ENCODE measurements at places on chromosomes 1 and 21.

DNA sequence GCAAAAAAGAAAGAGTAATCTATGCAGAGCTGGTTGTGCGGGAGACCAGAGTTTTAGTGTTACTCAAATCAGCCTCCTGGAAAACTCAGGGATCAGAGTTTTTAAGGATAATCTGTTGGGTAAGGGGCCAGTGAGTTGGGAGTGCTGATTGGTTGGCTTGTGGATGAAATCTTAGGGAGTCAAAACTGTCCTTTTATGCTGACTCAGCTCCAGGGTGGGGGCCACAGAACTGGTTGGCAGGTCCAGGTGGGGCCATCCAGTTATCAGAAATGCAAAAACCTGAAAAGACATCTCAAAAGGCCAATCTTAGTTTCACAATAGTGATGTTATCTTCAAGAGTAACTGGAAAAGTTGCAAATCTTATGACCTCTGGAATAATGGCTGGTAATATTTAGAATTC, 3.3 kb downstream of the EXTL2 start:
- no peak for DNase-seq

GRCh38 chr21:43211072-43211759, 42.4 kb downstream of the CRYAA start:
- DNase-seq, result peak; percentile 45

DNA sequence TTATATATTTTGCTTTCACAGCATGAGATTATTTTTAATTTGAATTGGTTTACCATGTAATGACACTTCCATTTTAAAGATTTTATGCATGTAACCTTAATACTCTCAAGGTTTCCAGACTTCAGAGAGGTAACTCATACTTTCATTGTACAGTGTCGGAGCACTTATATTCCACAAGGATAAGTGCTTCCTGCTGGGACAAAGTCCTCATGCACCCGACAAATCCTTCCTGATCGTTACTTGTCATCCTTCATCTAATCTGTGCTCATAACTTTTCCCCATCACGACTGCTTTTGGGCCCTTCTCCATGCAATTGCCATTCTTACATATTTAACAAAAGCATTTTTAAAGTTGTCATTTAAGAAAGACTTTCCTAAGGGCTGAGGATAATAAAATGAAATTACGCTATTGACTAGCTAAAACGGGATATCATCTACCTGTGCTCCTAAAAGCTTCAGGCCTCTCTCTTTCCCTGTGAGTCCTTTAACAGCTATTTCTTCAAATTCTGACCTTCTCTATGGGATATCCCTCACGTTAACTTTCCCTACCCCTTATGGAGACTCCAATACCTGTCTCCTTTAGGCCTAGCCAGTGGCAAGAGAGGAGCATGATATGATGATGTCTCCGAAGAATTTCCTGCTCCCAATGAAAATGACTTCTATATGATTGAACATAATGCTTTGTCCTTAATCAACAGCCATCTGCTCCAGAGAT, 59.3 kb downstream of the NCAM2 start:
- DNase-seq, result no peak

DNA sequence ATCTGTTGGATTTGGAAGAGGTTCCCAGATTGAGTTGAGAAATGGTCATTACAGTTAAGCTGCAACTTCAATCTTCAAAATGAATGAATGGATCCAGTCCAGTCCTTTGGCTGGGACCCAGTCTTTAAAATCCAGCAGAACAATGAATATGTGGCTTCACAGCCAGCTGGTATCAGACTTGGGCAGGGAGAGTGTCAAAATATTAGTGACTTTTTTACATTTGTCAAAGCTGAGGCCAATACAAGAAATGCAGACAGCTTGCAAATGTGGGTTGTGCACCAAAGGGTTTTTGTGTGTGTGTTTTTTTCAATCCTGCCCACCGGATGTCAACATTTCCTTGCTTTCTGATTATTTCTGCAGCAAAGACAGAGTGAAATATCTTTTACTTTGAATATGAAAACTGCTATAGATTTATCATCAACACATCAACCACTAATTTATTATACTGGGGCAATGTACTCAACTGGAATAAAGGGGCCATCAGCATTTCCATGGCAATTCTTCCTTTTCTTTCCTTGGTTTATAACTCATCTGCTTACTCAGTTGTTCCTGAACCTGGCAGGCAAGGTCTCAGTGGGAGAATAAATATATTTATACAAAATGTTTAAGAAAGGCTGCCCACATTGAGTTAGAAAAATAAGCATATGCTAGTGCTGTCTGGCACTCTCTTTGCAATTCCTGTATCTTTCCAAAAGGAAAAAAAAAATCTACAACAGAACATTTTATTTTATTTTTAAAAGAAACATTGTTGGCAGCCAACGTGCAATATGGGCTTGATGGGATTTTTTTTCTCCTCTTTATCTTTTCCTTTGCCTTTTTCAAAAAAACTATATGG, 491.6 kb upstream of the C1orf87 start:
- DNase-seq, result no peak

DNA sequence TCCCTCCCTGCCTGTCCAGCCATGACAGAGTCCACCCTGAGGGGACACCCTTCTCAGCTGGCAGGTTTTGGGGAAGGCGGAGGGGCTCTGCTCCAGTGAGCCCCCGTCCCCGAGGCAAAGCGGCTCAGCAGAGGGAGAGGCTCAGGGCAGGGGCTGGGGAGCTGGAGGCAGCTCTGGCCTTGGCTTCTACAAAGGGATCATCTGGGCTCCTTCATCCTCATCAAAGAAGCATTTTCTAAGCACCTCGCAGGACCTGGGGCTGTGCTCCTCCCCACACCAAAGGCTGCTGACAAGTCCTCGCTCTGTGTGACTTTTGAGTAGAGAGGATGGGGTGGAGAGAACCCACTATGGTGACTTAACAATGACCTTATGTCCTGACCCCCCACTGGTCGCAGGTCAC, 21.0 kb upstream of the CLSTN1 start:
- DNase-seq, result no peak

DNA sequence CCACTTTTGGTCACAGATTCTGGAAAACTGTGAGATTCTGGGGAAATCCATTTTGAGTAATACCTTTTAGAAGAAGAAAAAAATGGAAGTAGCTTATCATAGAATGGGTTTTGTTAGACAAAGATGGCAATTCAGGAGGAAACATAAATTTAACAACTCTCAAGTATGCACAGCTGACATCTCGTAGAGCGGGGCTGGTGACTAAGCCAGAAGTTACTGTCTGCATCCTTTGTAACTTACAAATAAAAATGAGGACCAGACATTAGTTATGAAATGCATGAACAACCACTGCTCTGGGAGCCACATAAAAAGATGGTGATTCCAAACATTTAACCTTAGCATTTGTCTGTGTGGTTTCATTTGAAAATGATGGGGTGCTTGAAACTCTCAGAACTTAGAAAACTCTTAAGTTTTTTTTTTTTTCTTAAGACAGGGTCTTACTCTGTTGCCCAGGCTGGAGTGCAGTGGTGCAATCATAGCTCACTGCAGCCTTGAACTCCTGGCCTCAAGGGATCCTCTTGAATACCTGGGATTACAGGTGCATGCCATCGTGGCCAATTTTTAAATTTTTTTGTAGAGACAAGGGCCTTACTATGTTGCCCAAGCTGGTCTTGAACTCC, 49.2 kb upstream of the ATP5PO start:
- DNase-seq, result no peak

- DNase-seq, result no peak
Observed at GRCh38 chr1:30129421-30130055, 593.8 kb downstream of the MATN1 start.

DNA sequence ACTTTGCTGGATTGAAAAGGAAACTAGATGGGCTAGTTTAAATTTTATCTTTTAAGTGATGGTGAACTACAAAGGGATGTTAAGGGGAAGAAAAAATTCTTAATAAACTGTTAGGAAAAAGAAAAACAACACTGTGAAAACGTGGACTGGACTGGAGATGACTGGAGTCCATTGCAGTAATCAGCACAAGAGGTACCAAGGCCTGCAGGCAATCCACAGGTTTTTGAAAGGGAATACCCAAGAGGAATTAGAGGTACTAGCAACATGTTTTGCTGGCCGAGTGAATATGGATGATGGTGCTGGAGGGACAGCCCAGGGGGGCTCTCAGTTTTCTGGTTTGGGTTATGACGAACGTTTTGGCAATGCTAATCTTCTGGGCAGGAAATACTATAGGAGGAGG, 39.0 kb upstream of the SLC30A10 start:
- DNase-seq, result no peak

GRCh38 chr1:180456191-180456590, 46.2 kb downstream of the ACBD6 start:
- no peak for DNase-seq

GRCh38 chr1:165152727-165153126, 203.8 kb downstream of the LMX1A start:
- no peak for DNase-seq

DNA sequence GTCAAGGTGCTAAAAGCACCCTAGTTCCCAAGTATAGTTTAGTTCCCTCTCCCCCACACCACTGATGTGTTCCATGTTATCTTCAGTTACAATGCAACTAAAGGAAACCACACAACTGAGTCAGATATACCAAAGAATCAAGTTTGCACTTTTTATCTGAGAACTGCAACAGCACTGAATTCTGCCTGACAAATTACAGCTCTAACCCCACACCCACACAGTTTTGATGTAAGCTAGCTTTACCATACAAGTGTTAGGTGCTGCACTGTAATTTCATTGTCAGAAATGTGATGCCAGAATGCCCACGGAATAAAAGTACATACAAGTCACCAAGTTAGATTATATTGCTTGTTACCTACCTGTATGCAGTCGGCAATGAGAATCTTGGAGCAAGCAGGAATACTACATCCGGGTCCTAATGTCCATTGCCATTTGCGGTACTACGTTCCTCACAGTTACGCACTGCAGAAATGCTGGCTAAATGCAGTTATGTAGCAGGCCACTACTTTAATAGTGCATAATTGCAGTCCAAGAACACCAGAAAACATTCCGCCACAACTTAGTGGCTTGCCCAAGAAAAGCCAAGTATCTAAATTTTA, 12.1 kb downstream of the SFPQ start:
- DNase-seq, result no peak

- no peak for DNase-seq
Observed at GRCh38 chr1:121516234-121516967, 331.6 kb downstream of the SRGAP2C start.

GRCh38 chr1:24707687-24708086, 37.6 kb upstream of the CLIC4 start:
- DNase-seq, result no peak

- no peak for DNase-seq
Observed at GRCh38 chr1:198655459-198656121, 16.8 kb downstream of the PTPRC start.

DNA sequence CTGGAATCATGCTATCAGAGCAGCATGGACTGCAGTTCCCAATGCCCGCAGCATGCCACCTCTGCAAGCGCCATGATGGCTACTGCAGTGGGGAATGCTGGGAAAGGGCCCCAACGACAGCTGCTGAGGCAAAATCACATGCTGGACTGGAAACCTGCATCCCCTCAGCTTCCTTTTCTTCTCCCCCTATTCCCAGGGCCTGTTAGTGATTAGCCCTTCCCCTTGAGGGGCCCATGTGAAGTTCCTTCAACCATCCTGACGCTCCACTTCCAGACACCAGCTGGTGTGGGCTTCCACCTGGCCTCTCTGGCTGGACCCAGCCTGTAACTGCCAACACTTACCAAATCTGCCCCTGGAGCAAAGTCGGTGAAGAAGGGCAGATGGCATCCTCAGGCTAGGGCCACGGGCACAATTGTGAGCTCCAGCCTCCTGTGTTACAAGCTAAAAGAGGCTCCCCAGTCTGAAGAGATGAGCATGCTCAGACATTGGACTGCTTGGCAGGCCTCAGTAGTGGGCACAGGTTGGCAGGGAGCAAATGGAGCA, 22.1 kb upstream of the SDC3 start:
- no peak for DNase-seq

- DNase-seq, result no peak
Observed at GRCh38 chr21:33578959-33579542, 9.4 kb downstream of the DONSON start.

DNA sequence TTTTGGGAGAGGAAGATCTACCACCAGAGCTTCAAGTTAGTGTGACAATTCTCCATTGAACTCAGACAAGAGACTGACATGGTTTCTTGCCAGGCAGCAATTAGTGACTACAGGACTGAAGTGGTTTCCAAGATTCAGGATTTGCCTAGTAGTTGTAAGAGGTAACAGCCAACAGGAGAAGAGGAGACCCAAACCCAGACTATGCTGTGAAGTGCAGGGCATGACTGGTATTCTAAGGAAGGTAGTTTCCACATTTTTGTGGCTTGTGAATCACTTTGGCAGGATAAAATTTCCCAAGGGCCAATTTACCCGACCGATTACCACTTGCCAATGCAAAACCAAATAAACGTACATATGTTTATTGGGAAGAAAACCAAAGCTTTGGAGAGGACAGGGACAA, 14.7 kb upstream of the RAP1A start:
- peak; percentile 60 for DNase-seq

DNA sequence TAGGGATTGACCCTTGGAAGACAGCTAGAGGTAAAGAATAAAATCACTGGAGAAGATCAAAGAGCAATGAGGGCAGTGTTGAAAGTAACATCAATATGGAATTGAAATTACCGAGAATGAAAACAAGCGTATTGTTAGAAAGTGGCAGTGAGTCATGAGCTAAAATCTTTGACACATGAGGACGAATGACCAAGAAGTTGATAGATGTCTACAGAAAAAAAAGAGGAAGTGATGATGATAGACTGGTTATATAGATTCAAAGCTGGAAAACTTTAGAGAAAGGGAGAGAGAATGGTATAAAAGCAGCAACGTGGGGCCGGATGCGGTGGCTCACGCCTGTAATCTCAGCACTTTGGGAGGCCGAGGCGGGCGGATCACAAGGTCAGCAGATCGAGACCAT, 12.5 kb upstream of the DNM3 start:
- DNase-seq, result no peak

- no peak for DNase-seq
Observed at GRCh38 chr21:16910435-16911165, 602.2 kb upstream of the CXADR start.

GRCh38 chr1:214349781-214350180, 68.8 kb downstream of the SMYD2 start:
- DNase-seq, result peak; percentile 27

DNA sequence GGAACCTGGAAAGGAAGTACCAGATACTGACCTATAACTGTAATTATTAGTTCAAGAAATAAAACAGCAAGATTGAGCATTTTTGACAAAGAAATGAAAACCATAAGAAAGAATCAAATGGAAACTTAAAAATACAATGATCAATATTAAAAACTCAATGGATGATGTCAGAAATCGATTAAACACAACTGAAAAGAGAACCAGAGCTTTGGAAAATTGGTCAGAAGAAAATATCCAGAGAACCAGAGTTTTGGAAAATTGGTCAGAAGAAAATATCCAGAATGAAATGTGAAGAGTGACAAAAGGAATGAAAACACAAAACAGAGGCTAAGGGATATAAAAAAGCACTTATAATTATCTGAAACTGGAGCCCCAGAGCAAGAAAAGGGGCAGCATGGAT, 438.6 kb downstream of the AJAP1 start:
- no peak for DNase-seq

- DNase-seq, result no peak
Observed at GRCh38 chr1:209652121-209652735, at the start of gene LAMB3. Gene LAMB3, minus strand, starts transcription at chr1:209652425. Its CDS starts 1,481 bp downstream, at chr1:209650944.

DNA sequence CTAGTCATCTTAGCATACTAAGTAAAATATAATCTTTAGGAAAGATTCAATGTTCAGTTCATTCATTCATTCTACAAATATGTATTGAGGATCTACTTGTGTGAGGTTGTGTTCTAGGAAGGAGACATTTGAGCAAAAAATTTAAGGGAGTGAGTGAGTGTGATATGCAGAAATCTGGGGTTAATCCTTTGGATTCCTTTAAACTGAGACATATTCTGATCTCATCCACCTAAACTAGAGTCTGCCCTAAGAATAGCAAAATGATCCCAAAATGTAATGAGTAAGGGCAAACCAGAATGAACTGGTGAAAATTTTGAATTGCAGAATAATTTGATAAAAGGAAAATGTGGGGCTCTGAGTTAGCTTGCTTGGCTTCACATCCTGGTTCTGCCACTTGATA, 8.6 kb downstream of the UBE2U start:
- no peak for DNase-seq
